ENCODE measurements at places on chromosomes 6 and 20.
A peak's percentile ranks its signal among the peaks of the same experiment; 100 is the strongest.

DNA sequence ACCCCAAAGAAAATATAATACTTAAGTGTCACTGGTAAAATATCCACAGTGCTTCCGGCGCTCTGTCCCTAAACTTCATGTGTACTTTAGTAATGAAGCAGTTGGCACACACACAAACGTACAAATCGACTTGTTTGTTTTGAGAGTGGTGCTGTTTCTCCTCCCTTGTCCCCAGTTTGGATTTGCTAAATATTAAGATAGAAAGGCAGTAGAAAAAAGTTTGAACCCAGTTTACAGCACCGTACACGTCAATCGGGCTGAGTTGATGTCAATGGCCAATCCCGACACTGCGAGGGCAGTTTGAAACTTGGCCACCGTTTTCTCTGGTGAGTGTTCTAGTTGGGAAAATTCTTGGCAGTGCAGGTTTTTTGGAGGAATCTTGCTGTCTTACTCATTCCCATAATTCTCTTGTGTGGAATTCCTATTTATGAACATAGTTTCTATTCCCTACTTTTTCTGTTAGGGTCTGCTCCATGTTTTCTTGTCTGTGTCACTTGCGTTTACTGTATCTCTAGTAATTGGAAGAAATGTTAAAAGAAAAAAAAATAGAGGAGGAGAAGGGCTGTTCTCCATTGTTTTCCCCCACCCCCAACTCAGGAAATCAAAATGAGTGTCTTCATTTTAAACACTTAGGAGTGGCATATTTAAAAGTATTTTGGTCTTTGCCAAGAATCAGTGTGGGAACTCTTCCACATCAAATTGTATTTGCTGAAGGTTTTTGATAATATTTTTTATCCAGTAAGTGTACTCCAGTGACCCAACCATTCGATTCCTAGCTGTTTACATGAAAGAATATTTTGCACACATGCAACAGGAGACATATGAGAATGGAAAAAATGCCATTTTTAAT lies 72.3 kb downstream of the OR2B2 start:
- DNase-seq: peak; percentile 59

GRCh38 chr6:107154131-107154800 lies 39.0 kb upstream of the BEND3 start:
- no peak for DNase-seq

DNA sequence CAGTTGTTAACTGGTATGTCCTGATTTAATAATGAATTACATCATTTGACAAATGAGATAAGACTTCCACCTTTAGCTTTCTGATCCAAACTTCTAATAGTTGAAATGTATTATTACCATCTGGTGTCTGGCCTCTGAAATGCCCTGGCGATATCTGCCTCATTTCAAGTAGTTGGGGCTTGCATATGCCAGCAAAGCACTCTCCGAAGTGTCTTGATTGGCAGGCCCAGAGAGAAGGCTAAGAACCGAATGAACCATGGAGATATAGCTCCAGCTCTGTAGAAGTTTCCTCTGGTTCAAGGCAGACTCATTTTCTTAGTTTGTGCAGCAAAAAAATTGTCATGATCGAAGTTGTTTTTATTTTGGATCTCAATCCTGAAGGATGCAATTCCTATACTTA lies 13.4 kb upstream of the HIVEP2 start:
- no peak for DNase-seq

DNA sequence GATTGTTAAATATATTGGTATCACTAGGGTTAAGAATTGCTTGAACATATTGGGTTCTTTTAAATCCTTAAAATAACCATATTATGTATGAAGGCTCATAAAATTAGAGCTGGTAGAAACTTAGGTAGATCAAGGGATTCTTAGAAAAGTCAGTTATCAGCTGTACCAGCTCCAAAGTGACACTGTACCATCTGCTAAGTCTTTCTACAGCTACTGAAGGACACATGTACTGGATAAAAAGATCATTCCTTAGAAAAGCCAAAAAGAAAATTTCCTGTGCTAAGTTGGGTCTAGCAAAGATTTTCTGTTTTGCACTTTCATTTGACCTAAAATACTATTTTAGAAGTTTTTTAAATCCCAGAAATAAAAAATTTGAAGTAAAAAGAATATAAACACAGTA lies 130.4 kb downstream of the CD164 start:
- DNase-seq: no peak

DNA sequence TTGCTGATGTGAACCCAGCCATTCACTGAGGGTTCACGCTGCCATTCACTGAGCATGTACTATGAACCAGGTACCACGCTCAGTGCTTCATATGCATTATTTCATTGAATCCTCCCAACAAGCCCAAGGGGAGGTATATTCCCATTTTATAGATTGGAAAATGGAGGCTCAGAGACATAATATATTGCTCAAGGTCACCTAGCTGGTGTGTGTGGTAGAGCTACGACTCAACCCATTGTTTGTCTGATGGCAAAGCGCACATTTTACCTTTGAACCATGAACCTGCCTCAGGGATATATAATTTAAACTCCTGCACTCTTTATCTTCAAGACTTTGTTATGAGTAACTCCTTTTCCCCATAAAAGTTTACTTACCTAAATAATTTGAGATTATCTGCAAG lies 28.3 kb downstream of the FERMT1 start:
- DNase-seq: no peak

DNA sequence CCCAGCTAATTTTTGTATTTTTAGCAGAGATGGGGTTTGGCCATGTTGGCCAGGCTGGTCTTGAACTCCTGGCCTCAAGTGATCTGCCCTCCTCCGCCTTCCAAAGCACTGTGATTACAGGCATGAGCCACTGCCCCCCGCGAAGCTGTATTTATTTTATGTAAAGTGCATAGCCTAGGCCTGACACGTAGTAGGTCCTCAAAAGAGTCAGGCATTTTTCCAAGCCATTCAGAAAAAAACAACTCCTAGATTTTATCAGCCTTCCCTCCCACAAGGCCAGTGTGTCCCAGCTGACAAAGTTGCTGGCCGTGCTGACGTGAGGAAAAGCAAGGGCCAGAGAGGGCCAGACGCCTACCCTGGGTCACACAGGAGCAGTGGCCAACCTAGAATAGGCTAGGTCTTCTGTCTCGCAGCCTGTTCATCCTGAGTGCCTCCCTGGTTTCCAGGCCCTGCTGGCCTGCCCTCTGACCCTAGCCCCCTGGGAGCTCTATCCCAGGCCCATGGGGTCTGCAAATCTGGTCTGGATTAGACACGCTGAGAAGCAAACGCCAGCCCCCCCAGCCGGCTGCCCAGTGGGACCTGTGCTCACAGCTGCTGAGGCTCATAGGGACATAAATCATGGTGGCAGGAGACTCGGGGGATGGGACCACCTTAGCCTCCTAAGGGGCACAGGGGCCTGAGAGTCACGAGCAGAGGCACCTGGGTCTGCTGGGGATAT lies 11.8 kb downstream of the TCF15 start:
- no peak for DNase-seq

DNA sequence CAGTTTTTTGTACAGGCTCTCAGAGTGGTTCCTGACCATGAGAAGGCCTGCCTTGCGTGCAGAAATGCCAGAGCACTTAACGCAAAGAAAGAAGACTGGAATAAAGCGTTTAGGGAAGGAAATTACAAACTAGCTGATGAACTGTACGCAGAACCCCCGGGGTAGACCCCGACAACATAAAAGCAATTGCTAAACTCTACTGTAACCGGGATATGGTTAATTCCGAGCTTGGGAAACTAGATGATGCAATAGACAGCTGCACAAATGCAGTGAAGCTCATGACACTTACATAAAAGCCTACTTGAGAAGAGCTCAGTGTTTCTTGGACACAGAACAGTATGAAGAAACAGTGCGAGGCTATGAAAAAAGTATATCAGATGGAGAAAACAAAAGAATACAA lies 35.7 kb downstream of the CITED2 start:
- DNase-seq: no peak

DNA sequence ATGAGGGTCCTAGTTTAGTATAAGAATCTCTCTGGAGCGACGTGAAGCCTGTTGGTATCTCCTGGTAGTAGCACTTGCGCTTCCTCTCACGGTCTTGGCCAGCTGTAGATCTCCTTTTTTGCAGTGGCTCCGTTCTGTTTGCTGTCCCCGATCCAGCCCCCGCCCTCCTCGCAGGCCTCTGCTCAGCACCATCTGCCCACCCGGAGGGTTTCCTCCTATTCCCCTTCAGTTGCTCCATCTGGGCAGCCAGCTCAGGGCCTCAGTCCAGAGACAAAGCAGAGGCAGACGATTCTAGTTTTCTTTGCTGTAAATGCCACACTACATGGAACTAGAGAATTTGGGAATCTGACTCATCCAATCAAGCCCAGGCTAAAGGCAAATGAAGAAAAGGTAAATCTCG lies 126.6 kb downstream of the TIAM2 start:
- no peak for DNase-seq

GRCh38 chr6:79967178-79967577 lies 19.8 kb upstream of the ELOVL4 start:
- no peak for DNase-seq

GRCh38 chr20:4925842-4926530 lies 75.3 kb downstream of the SLC23A2 start:
- peak; percentile 90 for DNase-seq

DNA sequence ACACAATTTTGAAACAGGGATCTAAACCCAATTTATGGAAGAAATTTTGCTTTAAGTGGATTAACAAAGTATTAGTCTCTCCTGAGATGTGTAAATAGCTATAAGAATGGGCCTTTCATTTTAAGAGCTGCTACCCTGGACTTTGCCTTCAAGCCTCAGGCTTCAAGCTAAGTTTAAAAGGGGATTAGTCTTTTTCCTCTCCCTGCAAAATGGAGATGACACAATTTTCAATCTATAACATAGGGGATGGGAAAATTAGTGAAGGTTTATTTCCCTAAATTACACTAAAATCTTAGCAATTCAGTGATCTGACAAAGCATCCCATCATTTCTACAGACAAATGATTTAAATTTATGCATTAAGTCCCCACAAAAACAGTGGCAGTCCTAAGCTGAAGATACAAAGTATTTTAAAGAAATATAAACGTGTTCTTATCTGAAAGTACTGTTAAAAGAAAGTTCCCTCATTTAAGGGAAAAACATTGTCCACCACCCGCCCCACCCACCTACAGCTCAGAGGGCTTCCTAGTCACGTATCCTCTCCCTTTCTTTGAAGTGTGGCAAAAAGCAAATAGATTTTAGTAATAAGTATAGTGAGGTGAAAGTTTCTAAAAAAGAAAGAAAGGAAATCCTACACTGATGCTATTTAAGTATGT lies 14.5 kb downstream of the ARHGAP18 start:
- no peak for DNase-seq

GRCh38 chr6:110708295-110708950 lies 106.8 kb downstream of the CDK19 start:
- DNase-seq: no peak

- DNase-seq: no peak
These were observed 54.8 kb downstream of the CTCFL start for GRCh38 chr20:57470212-57470522.

DNA sequence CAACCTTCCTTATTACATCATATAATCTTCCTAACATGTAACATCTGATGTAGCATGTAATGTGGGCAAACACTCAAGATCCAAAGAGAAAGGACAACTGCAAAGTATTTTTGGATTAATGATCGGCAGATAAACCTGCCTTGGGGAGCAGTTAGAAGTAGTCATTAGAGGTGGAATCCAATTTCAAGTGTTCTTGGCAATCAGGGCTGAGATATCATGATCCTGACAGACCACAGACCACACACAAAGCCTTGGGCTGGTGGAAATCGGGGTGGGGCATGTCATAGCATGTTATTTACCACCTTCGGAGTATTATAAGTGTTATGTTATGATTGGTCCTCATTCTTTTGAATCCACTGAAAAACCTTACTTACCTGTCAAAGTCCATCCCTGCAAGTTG lies 16.3 kb downstream of the NCOA5 start:
- no peak for DNase-seq

DNA sequence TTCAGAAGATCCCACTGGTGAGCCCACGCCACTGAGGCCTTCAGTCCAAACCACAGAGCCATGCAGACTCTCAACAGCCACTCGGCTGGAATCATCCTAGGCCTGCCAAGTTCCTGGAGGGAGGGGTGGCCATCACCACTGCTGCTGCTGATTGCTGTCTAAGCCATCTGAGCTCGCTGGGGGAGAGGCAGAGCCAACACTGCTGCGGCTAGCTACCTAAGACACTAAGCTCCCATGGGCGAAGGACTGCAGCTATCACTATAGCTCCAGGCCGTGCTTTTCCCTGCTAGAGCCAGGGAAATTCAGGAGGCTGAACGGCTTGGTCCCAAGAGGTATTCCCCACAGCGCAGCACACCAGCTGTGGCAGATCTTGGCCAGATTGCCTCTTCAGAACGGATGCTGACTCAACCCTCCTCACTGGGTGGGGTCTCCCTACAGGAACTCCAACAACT lies 73.6 kb downstream of the TBC1D32 start:
- DNase-seq: peak; percentile 8

DNA sequence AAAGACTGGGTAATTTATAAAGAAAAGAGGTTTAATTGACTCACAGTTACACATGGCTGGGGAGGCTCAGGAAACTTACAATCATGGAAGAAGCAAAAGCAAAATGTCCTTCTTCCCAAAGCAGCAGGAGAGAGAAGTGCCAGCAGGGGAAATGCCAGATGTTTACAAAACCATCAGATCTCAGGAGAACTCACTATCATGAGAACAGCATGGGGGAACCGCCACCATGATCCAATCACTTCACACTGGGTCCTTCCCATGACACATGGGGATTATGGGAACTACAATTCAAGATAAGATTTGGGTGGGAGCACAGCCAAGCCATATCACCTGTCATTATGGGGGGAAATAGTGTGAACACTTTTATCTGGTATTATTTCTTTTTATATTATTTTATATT lies 557.2 kb downstream of the EYS start:
- no peak for DNase-seq

DNA sequence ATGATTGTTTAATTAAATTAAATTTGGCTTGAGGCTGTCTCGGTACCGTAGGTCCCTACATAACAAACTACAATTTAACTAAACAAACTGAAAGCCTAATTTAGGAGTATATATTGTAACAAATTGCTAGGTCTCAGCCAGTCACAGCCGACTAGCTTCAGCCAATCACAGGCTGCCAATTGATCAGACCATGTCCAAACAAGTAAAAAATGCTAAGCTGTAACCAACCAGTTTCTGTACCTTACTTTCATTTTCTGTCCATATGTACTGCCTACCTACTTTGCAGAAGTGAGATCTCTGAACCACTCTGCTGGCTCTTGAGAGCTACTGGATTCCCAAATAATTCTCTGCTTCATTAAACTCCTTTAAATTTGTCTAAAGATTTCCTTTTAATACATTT lies 648.0 kb upstream of the GJE1 start:
- no peak for DNase-seq

GRCh38 chr20:11044561-11044960 lies 370.8 kb upstream of the JAG1 start:
- no peak for DNase-seq

GRCh38 chr6:13846841-13847240 lies 32.5 kb upstream of the MCUR1 start:
- DNase-seq: no peak

- no peak for DNase-seq
These were observed 567.9 kb upstream of the CITED2 start for GRCh38 chr6:139942331-139942730.

- no peak for DNase-seq
These were observed 29.4 kb upstream of the SERPINB1 start for GRCh38 chr6:2871102-2871501.

Measured in kidney capillary endothelial cell (primary cell).